Head of caudate nucleus (tissue), 42 donors: ENCODE measurements at places on chromosomes 4 and X.

DNA sequence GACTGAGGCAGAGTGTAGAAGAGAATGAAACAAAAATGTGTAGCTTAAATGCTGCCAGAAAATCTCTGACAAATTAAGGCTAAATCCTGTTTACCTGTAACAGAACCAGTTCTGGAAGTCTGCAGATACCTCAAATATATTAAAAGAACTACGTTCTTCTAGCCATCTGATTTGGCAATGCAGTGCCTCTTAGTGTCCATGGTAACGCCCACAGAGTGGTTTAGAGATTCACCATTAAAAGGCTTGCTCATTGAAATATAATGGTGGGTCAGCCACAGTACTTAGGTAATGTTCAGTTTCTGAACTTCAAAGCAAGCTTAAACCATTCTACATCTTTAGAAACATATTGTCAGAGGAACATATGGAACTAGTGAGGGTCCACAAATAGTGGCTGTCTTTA, 23.2 kb upstream of the LUZP4 start:
- no peak for DNase-seq

DNA sequence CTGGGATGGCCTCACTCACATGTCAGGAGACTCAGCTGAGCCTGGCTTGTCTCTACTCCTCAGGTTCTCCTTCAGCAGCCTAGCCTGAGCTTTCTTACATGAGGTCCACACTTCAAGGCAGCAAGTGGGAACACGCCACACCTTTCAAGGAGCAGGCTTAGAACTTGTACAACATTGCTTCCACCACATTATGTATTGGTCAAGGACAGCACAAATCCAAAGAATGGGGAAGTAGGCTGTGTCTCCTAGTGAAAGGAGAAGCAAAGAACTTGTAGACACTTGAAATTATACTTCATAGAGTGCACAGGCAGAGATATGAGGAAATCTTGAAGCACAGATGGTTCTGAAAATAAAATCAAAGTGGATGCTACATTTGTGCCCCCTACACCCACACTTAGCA, 120.9 kb upstream of the NOCT start:
- no peak for DNase-seq

- DNase-seq = no peak
Measured at GRCh38 chr4:26885912-26886274, 25.3 kb downstream of the STIM2 start.

- no peak for DNase-seq
Measured at GRCh38 chrX:652341-652741, 21.8 kb downstream of the SHOX start.

DNA sequence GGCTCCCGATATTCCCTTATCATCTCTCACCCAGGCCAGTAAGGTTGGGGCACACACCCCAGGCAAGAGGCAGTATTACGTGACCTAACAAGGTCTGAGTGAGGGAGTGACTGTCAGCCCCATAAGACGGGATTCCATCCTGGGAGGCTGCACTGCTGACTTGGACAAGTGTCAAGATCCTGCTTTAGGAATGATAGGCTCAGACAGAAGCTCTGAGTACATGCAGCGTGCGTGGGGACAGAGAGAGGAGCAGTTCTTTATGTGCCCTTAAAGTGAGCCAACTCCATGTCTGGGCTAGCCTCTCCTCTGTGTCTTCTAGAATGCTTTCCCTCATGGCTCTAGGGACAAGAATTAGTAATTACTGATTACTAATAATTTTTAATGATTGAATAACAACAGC, 142.2 kb upstream of the PRPS2 start:
- DNase-seq = no peak

DNA sequence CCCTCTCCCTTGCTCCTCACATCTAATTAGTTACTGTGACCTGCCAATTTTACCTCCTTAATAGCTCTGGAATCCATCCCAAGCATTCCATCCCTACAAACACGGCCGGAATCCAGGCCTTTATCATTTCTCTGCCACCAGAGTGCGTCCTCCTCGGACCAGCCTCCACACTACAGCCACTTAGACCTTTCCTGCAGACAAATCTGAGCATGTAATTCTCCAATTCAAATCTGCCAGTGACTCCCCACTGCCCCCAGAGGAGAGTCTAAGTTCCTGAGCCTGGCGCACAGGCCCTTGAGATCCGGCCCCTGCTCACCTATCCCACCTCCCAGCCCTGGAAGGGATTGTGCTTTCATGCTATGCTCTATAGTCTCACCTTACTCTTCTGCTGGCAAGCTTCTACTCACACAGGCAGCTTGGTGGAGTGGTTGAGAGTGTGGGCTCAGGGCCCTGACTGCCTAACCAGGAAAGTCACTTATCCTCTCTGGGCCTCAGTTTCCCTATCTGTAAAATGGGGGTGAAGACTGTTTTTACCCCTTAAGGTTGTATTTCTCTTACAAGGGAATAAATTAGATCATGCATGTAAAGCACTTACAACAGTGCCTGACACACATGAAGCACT, 31.2 kb downstream of the PJA1 start:
- DNase-seq = no peak

DNA sequence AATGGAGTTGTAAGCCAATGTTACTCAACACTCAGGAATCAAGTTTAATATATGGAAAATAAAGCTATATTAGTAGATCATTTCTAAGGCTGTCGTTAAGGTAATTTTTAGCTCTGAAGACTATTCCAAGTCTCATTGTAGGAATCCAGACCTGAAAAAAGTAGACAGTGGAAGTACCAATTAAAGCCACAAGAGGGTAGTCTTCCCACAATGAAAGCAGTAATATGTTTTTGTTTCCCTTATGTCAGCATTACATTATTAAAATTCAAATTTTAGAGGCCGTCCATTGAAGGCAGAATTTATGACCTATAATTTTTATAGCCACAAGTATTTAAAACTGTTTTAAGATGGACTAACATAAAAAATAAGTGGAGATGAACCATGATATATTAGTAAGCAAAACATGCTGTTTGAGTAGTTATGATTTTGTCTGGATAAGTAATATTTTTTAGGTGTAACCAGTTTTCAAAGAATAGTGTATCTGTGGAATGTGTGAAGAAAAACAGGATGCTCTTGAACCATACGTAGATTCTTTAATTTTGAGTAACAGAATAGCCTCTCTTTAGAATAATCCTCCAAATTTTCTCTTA, 372.6 kb upstream of the TECRL start:
- no peak for DNase-seq

DNA sequence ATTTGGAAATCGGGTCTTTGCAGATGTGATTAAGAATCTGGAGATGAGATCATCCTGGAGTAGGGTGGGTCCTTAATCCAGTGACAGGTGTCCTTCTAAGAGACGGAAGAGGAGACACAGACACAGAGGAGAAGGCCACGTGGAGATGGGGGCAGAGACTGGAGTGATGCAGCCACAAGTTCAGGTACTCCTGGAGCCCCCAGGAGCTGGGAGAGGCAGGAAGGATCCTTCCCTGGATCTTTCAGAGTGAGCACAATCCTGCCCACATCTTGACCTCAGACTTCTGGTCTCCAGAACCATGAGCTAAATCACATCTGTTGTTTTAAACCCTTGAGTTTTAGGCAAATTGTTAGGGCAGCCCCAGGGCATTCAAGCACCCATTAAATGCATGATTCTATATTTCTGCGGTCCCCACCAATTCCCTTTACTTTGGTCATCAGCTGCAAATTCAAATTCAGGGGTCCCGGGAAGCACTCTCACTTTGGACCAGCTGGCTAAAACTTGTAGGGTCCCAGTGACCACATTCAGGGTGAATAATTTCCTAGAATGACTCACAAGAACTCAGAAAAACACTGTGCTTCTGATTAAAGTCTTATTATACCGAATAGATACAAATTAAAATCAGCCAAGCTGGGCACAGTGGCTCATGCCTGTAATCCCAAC, 12.8 kb upstream of the AKAP17A start:
- no peak for DNase-seq

DNA sequence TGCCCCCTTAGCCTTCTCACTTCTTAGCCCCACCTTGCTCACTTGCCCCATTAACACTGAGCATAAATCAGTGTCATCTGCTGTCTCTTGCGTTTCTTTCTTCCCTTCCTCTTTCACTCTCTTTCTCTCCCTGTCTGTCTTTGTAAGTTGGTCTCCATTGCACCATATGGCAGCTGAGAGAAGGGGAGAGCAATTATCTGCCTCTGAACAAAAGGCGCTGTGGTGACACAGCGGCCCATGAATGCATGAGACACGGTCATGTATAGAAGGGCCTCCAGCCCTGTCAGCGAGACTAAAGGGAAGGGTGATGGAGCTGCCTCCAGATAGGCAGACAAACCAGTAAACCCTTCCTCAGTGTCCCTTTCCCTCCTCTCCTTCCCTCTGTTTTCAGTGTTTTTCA, 88.8 kb upstream of the PCDH18 start:
- DNase-seq = no peak

DNA sequence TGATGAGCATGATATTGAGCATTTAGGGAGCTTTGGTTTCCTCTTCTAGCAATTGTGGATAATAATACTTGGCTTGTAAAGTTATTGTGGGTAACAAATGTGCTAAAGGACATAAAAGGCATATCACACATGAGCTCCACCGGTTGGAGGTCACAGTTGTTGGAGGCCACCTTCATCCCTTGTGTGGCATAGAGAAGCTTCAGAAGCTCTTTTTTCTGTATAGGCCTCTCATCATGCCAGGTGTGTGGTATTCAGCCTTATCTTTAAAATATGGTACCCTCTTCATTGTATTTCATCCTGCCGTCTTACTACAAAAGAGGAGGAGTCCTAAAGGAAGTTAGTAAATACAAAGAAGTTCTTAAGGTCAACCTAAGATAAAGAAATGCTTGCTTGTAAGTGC, 66.4 kb downstream of the HMGB2 start:
- no peak for DNase-seq

- DNase-seq = no peak
Measured at GRCh38 chrX:103741879-103742278, 31.2 kb downstream of the TMEM31 start.

DNA sequence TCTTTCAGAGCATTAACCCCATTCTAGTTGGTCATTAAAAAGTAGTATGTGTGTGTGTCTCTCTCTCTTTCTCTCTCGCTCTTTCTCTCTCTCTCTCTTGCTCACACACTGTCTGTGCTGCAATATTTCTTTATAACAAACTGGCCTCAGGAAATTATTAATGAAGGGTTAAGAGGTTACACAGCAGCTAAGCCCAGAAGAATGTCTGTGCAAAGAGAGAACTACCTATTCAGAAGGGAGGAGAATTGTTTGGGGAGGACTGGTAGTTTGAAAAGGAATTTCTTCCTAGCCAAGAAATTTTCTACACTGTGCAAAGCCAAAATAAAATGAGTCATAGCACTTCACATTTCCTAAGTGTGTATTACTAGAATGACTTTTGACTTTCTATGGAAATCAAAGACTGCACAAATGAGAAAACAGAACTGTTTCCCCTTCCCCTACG, 22.2 kb downstream of the PDGFC start:
- DNase-seq = no peak

DNA sequence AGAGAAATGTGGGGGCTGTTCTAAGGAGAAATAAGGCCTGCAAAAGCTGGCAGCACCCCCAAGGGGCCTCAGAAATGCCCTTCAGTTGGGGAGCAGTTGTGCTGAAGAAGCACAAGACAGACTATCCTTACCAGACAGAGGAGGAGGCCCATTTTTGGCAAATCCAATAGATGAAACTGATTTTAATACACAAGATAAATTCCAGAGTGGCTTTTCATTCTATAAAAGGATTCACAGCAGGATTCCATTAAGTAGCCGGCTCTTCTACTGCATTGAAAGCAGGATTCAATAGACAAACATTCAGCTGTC, 8.1 kb downstream of the SEPTIN6 start:
- DNase-seq = no peak

DNA sequence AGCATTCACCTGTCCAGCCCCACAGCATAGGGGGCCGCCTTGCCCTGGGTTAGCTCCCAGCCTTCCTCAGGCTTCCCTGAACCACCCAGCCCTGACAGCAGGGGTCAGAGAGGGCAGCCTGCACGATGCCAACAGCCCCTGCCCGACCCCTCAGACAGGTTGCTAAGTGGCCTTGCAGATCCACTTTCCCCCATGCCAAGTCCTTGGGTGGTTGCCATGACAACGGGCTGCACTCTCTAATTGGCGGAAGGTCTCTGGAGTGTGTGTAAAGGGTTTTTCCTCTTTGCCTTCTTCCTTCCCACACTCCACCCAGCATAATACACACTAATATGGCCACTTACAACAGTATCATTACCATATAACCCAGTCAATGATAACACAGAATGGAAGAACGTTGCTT, 99.6 kb upstream of the AFAP1 start:
- no peak for DNase-seq

GRCh38 chrX:42869011-42869410, 91.0 kb upstream of the PPP1R2C start:
- no peak for DNase-seq

- no peak for DNase-seq
Measured at GRCh38 chr4:89299153-89299791, 8.3 kb downstream of the GPRIN3 start.

GRCh38 chr4:87213421-87214075, 6.9 kb downstream of the KLHL8 start:
- no peak for DNase-seq

- DNase-seq = peak; percentile 47
Measured at GRCh38 chr4:140856621-140857062, 100.5 kb upstream of the TBC1D9 start.
